ENCODE measurements at places on chromosomes 3 and 15.

DNA sequence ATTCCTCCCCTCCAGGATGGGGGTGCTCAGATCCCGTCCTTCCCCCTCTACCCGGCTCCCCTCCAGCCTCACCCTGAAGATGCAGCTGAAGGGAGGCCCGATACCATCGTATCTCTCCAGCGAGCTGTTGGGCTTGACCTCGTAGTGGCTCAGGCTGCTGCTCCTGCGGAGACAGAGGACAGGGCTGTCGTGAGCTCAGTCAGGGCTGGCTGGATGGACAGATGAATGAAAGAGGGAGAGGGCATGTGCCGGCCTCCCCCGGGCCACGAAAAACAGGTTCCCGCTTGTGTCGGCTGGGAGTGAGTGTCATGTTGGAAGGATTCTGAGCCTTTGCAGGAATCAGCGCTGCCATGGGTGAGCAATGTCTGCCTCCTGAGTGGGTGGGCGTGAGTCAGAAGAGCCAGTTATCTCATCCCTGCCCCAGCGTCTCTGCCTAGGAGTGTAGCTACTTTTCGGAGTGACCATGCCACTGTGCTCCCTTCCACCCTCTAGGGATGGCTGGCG is 35.2 kb downstream of the FEM1B start:
- DNase-seq, result peak; percentile 79

DNA sequence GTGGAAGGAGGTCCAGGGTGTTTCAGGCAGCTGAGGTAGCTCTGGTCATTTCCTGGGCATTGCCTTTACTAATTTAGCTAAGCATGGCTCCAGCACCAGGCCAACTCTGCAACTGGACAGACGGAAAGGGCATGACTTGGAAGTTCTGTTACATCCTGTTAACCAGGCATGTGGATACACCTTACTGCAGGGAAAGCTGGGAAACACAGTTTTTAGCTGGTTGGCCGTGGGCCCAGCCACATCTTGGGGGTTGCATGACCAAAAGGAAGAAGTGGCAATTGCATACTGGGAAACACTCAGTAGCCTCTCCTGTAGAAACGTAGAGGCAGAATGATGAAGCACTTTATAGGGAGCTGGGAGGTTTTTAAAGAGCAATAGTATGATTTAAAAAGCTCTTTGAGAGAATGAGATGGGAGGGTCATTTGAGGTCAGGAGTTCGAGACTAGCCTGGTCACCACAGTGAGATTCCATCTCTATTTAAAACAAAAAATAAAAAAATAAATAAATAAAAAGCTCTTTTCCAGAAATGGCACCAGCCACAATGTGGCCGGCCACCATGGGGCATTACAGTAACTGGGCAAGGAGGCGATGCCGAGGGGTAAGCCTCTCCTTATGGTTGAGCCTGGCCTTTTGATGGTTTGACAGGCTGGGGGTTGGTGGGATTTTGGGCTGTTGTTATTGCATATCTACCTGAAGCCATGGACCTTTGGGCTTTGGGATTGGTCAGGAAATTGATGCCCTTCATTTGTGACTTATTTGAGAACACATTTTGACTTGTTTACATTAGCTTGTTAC is 28.6 kb downstream of the TRAK1 start:
- DNase-seq, result no peak

DNA sequence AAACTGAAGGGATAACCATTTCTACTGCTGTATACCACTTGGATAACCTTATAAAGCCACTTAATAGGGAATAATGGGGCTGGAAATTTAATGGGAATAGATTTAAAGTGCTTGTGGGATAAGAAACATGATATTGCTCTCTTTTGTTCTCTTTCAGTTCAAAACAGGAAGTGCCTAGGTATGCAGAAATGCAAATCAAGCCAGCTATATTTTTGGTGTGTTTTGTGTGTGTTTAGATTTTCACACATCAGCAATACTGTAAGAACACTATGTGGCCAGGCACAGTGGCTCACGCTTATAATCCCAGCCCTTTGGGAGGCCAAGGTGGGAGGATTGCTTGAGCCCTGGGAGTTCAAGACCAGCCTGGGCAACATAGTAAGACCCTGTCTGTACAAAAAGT is 442.3 kb upstream of the TPRG1 start:
- no peak for DNase-seq

- no peak for DNase-seq
Measured at GRCh38 chr15:88586401-88587162, 34.6 kb upstream of the AEN start.

DNA sequence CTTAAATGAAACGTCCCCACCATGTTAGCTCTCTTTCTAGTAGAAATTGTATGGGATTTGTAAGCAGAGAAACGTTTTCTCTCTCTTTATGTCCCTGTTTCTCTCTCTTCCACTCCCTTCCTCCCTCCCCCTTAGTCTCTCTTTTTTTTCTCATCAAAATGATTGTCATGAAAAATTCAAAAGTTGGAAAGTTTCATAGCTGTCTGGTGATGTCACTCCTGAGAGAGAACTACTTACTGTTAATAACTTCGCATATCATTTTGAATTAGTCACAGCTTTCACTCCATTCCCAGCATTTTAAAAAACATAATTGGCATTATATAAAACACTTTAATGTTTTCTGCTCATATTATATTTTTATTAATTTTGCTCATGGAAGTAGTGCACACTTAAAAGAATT is 331.1 kb downstream of the C3orf38 start:
- no peak for DNase-seq

GRCh38 chr3:155934230-155934629 is 63.8 kb downstream of the GMPS start:
- DNase-seq, result no peak

- no peak for DNase-seq
Measured at GRCh38 chr3:43748179-43748578, 57.4 kb downstream of the ABHD5 start.

GRCh38 chr3:53579636-53580035 is 85.2 kb downstream of the CACNA1D start:
- DNase-seq, result no peak

DNA sequence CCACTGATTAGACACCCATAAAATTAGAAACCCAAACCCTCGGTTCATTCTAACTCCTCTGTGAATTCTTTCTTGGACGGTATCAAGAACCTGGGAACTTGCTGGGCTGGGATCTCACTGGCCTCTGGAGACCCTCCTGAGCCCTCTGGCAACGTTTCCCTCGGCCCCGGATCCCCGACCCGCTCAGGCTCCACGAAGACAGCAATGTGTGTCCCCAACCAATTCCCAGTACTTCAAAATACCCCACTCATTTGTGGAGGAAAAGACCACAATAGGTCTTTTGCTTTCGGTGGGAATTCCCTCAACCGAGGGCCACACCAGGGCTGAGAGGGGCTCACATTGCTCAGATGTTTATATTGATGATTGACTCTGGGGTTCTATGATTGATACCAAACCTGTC is 117.9 kb upstream of the PRR20G start:
- DNase-seq, result no peak

DNA sequence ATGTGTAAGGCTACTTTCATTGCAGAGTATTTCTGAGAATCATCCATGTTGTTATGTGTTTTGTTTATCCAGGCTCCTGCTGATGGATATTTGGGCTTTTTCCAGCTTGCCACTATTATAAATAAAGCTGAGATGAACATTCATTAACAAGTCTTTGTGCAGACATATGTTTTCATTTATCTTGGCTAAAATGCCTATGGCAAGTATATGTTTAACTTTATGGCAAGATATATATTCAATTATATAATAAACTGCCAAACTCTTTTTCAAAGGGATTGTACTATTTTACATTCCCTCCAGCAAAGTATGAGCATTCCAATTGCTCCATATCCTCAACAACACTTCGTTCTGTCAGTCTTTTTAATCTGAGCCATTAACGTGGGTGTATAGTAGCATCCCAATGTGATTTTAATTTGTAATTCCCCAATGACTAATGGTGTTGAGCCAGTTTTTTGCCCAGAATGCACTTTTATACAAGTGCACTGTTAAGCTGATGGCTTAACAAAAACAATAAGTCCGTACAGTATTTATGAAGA is 452.4 kb downstream of the SHQ1 start:
- no peak for DNase-seq

GRCh38 chr3:139024968-139025367 is 4.2 kb upstream of the PRR23B start:
- DNase-seq, result no peak

- no peak for DNase-seq
Measured at GRCh38 chr3:41602121-41602520, 359.8 kb downstream of the ULK4 start.

DNA sequence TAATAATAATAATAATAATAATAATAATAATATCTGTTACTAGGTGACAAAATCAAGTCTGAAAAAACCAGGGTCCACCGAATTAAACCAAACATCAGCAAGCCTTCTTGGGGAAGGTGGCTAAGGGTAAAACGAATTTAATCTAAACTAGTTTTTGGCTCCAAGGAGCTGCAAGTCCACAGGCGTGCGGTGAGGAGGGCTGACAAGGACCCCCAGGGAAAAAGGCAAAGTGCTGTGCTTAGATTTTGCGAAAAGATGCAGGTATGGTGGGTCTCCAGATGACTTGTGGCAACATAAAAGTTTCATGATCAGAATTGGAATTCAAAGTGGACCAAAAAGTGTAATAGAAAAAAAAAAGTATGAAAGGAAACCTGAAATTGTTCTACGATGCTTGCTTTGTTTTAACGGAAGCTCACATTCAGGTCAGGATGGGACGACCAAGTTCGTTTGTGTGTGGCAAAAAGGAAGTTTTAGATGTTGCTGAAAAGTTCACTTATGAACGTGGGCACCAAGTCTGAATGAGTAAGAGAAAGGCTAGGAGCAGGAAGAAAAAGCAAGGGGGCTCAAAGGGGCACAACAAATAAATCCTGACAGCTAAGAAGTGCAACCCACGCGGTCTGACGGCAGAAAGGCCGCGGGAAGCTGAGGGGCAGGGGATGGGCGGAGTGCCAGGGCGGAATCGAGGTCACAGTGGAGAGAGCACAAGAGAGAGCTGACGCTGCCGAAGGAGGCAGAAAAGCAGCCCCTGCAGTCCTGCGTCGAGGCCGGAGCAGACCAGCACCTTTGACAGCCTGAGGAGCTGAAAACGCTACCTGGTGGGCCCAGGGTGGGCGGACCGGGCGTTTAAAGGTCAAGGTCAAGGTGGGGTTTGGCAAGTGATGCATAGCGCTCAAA is 1.1 kb downstream of the WDR82 start:
- DNase-seq, result peak; percentile 95

GRCh38 chr15:35857567-35858226 is 311.7 kb upstream of the DPH6 start:
- DNase-seq, result no peak

GRCh38 chr3:179297971-179298725 is 24.7 kb upstream of the ZNF639 start:
- DNase-seq, result no peak

DNA sequence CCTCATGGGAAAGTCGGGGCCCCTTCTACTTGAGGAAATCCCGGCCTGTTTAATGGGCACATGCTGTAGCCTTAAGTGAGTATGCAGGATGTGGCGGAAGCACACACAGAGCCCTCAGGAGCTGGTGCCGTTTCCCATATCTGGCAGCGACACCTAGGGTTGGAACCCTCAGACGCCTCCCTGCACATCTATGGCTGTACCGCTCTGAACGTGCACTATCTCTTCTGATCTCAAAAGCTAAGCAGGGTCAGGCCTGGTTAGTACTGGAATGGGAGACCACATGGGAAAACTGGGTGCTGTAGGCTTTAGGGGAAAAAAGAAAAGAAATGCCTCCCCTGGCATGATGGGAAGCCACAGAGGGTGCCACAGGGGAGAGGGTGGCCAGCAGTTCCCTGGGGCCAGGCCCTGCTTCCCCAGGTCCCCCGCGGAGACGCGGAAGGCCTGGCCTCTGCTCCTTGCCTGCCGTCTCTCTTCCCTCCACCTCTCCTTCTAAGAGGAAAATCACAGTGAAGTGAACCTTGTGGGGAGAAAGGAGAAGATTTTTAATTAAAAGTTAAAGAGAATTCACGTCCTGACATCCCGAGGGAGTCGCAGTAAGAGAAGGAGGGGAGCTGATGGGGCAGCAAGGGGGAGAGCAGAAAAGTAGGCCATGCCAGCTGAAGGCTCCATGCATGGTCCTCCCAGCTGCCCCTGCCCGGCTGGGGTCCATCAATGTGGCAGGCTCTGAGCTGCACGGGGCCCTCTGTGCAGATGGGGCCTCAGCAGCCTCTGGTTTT is 60.5 kb upstream of the TMEM115 start:
- DNase-seq, result no peak

DNA sequence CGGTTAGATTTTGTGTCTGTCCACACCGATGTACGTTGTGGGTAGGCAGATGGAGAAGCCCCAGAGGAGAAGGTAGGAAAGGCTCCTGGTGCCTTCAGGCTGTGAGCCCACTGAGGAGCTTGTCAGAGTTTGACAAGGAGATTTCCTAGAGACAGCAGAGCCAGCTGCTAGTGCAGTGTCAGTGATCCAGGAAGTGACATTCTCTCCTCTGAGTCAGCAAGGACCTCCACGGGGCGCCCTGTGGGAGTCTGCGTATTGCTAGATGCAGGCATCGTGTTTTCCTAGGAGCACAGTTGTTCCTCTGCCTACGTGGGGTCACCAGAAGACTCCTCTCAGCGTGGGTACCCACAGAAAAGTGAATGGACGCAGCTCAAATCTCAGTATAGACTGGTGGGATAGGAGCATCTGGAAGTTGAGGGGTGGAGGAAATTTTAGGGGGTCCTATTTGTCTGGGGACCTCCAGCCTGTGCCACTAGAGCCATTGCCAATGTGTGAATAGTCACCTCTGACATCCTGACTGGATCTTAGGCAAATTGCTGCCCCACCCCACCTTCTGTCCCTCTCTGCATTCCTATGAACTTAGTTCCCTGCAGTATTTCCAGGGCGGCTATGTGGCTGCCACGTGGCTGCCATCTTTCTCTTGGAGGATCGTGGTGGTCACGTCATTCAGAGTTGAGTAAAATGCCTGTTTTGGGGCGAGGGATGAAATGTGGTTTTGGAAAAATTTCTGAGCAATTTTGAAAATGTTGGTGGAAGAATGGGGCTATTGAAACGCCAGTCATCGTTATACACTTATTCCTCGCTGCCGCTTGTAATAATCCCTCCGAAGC is 84.8 kb upstream of the KLHL25 start:
- no peak for DNase-seq

DNA sequence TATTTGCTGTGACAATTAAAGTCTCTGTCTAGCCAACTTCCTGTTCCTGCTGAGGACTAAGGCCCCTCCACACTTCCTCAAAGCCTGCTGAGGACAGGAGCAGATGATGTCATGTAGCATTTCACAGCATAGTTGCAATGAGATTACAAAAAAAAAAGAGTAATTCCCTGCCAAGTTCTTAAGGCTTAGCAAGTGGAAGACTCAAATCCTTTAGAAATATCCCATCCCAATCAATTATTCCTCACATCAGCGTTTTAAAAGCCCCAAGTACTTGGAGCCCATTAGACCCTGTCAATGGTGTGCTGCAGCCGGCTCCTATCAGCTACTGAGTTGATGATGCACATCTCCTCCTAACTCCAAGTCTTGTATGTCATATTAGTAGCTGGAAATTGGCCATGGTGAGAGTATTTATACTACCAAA is 51.7 kb downstream of the TRANK1 start:
- no peak for DNase-seq

DNA sequence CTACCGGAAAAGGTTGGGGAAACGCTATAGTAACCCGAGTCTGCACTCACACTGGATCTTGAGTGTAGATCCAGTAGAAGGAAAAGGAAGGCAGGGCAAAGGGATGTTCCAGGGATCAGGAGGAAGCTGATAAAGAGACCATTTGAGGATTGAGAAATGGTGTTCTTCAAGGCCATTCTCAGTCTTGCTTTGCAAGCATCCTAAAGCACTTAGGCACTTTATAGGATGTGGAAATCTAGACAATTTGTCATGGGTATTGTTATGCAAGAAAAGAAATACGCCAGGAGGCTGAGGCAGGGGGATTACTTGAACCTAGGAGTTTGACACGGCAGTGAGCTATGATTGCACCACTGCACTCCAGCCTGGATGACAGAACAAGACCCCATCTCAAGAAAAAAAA is 13.2 kb upstream of the SCAMP5 start:
- no peak for DNase-seq
